ENCODE measurements at places on chromosomes 6 and 20.
A peak's percentile ranks its signal among the peaks of the same experiment; 100 is the strongest.

GRCh38 chr20:53294804-53295203 lies 298.8 kb downstream of the ZNF217 start:
- no peak for DNase-seq

GRCh38 chr6:51107769-51108203 lies 289.1 kb downstream of the TFAP2B start:
- peak; percentile 55 for DNase-seq

DNA sequence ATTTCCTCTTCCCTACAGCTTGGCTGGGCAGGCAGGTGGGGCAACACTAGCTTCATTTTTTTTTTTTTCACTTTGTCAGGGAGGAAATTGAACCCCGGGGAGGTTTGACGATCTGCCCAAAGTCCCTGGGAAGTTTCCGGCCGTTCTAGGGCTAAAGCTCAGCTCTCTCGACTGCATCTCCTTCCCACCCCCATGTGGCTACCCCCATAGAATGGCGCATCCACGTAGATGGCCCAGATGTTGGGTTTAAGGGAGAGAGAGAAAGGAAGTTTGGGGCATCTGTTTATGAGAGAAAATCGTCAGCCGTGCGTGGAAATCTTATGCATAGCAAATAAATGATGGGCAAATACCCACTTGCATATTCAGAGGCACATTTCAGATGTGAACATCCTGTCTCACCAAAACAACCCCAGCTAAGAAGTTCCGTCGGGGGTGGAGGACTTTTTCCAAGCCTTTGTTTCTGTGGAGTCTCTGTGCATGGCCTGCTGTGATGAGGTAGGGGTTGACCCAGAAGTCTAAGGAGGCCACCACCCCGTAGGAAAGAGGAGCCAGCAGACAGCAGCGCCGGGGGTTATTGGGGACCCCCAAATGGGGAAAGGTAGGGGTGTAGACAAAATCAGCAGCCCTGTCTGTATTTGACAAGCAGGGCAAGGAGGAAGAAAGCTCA lies 40.5 kb upstream of the ZNF831 start:
- DNase-seq = no peak

DNA sequence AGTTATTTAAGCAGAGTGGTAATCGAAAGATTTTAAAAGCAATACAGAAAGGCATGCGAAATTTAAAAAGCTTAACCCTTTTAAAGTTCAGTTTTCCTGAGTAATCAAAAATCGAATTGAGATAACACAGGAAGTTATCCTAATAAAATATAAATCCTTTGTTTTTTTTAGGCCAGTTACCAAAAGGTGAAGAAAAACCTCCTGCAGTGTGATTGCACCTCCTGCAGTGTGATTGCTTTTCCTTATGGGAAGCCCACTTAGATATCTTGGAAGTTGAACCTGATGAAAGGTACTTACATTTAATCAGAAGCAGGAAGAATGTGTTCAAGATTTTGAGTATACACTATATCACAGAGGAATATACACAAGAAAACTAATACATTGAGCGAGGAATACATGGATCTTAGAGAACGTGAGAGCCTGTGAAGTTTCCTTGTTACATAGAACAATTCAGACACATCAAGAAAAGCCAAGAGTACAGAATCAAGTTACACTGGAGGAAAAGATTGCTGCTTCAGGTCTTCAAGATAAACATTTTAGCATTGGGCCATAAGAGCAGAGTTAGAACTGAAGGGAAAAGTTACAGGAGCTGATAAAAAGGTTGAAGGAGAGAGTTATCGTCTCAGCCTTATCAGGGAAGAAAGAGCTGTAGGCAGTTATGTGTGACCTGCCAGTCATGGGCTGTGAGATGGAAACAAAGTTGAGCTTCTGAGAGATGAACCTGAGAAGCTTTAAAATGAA lies 7.7 kb upstream of the TMEM181 start:
- DNase-seq = peak; percentile 64

DNA sequence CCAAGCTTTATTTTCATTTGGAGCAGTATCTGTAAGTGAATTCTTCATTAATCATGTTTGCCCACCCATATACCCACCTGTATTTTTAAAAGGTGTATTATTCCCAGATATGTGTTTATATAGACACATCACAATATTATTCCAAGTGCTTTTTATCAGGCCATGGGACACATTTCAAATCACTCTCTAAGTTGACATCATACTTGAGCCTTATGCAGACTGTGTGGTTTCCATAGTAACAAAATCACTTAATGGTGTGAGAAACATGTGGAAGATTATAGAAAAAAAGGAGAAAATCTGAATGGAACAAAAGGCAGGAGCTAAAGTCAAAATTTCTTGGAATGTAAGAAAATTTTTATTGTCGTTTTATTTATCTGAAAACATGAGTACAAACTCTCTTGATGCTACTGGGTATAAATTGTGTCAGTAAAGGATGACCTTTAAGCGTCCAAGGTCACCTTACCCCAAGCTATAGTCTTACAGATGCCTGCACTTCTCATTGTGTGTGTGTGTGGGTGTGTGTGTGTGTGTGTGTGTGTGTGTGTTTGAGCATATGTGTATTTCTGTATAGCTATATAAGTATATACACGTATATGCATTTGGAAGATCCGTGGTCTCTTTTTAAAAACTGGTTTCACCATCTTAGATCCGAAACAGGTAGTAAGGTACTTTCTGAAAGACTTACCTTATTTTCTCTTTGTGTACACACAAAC lies 79.8 kb upstream of the CCN6 start:
- no peak for DNase-seq

DNA sequence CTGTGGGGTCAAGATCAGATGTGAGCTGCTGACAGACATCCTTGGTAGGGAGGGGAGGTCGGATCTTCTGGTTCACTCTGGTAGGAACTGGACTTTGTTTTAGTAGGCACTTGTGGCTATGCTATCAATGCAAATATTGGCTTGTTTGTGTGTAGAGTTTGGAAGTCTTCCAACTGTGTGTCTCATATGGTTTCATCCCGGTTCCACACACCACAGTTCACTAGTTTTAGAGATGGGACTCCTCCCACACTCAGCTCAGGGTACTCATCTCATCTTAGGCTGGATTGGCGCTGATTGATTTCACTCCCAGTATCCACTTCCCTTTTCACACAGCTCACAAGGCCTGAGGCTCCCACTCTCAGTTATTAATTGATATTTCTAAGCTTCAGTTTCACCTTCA lies 161.3 kb downstream of the THBS2 start:
- DNase-seq = no peak
